ENCODE measurements at places on chromosomes 7 and 10. TPM values are rescaled to one million over a fixed set of nuclear protein-coding genes. Genes with fewer than 3 reads are reported as not detected.

GRCh38 chr7:65390588-65390987, 16.9 kb downstream of the ZNF92 start:
- DNase-seq: no peak

GRCh38 chr10:35339942-35340341, 3.6 kb downstream of the CCNY start:
- no peak for DNase-seq

DNA sequence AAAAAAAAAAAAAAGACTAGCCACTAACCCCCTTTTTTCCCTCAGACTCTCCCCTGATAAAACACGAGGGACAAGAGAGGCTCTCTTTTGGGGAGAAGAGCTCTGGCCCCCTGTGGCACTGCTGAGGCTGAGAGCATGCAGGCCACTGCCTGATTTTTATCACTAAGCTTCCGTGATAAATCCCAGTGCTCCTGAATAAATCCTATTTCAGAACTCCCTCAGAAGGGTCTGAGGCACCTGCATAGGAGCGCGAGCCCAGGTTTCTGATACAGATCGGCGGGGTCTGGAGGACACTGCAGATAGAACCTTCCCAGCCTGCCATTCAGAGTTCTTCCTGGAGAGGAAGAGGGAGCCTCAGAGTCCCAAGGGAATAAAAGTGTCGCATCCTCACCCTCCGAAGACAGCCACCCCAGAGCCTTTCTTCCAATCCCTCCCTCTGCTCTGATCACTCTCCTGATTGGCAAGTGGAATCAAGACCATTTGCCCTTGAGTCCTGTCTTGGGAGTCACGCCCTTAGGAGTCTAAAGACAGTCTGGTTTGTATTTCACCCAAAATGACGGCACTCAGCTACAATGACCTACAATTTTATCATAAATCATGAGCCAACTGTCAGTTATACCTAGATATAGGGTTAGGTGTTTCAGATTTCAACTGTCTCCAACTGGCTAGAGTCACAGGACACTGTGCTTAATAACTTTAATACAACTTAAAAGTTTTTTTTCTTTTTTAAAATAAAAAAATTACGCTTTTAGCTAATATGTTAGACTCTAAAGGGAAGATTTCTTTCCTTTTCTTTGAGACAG, 153.5 kb downstream of the RNF216 start:
- DNase-seq: no peak

- DNase-seq: no peak
Observed at GRCh38 chr7:4115442-4115841, 566.7 kb upstream of the FOXK1 start.

DNA sequence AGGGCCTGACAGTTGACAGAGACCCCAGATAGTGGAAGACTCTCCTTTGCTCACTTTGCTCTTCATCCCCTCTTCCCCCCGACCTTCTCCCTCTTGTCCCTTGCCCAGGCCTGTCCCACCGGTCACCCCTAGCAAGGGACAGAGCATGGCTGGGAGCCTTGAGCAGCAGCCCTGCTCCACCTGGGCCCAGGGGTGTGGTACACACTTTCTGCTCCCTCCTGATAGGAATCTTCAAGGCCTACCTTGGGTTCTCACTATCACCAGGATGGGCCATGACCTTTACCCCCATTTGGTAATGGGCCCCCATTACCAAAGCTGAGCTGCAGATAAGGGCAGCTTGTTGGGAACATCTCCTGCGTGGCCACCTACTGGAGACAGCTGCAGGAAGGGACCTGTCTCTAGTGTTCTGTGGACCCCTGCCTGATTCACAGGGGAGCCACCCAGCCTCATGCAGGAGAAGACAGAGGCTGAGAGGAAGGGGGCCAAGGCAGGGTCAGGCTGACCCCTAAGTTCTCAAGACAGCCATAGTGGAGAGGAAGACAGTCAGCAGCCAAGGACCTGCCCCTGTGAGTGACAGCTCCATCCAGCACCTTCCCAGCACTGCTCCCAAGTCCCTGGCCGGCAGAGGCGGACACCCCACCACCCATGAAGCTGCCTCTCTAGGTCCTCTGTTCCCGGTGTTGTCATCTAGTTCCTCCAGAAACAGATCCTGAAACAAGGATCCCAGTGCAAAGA, 913 bp upstream of the NPC1L1 start:
- no peak for DNase-seq

- no peak for DNase-seq
Observed at GRCh38 chr7:151727579-151728285, 149.2 kb downstream of the PRKAG2 start.

DNA sequence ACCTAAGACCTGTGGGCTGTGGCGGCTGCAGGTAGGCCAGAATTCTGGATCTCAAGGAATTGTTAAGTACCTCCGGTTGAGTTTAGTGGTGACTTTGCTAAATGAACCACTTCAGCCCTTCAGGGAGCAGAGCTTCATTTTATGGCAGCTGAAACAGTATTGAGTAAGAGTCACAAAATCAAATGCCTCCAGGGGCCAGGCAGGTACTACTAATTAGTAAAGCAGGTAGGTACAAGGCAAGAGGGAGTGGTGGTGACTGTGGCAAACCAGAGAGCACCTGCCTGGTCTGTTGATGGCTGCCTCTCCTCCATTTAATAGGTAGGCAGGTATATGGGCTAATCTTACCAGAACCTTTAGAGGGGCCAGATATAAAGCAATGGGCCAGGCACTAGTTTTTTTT, 118.8 kb downstream of the EMX2 start:
- DNase-seq: no peak

DNA sequence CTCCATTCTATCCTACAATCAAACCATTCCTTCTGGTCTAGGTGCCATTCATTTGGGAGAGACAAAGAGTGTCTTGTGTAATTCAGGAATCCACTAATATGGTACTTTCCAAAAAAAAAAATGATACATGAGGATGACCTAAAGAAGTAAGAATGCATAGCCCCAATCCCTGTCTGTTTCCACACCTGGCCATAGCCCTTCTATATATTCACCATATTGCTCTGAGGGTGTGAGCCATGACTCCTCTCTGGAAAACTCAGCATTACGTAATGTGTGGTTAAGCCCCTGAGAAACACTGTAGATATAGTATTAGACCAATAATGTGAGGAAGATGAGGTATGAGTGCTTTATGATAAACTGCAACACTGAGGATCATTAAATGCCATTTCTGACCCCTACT, 592.7 kb downstream of the INHBA start:
- no peak for DNase-seq

MOGAT3 gene
- 0.25 TPM for total RNA-seq

TSPAN12 gene
- total RNA-seq: 76.5 TPM

EN2 gene
- 0.13 TPM for total RNA-seq

NKX2-3 gene
- total RNA-seq: not detected

CPA4 gene
- total RNA-seq: 1.1 TPM
